ENCODE measurements at places on chromosomes 5 and 9.

- DNase-seq = peak; percentile 71
Measured at GRCh38 chr9:112348257-112349007, 15.0 kb upstream of the PTBP3 start.

DNA sequence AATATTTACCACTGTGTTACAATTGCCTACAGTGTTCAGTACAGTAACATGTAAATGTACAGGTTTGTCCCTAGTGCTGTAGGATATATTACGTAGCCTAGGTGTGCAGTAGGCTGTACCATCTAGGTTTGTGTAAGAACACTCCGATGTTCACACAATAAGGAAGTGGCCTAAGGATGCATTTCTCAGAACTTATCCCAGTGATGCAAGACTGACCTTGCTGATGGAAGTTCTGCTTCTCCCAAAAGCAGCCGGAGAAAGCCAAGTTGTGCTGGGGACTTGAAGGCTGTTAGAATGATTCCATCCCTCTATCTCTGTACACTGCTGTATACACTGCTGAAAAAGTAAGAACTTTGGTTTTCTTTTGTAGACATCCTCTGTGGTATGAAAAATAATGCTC lies 21.6 kb downstream of the NEUROG1 start:
- DNase-seq = no peak

DNA sequence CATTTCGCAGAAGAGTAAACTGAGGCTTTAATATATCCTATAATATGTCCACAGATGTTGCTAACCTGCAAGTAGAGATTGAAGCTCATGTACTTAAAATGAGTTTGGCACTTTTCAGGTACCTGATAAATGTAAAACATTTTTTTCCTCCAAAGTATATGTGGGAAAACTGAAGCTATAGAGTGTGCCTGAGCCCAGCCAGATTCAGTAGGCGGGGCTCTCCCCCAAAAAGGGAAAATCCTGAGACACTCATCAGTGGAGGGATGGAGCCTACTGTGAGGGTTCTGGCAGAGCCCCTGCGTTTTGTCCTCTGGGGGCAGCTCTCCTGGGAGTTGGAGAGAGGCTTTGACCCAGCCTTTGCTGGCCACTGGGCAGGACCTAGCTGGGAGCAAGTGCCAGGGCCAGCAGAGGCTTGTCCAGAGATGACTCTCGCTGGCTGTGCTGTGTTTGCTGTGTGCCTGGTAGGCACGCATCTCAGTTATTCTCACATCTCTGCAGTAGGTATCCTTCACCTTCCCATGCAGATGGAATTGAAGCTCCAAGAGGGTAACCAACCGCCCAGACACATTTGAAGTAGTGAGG lies 81.1 kb upstream of the SPRY4 start:
- no peak for DNase-seq

GRCh38 chr5:56858777-56859442 lies 43.6 kb downstream of the MAP3K1 start:
- DNase-seq = no peak

DNA sequence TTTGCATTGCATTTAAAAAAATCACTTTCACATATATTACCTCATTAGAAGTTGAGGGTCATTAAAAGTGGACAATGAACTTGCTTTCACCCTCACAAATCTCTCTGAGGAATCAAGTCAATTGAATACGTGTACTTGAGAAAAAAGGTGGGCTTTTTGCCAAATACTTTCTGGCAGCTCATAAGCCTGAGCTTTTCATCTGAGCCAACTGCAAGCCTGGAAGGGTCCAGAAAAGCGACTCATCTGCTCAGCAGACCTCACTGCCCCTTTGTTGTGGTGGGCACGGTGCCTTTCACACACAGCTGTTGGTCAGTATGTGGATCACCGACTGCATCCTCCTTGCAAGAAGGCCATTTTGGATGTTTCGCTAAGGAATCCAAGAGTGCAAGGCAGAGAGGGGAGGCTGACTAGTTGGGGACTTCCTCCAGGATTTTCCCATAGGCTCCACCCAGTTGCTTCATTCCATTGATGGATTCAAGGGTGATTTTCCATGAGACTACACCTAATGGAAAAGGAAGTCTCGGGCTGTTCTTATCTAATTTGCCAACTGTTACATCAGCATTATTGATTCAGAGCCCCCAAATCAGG lies 564.7 kb downstream of the PDE4D start:
- no peak for DNase-seq

GRCh38 chr5:86613455-86613854 lies 4.3 kb upstream of the COX7C start:
- DNase-seq = no peak

- no peak for DNase-seq
Measured at GRCh38 chr5:168796000-168796399, 216.8 kb upstream of the PANK3 start.

GRCh38 chr5:59845730-59846129 lies 47.8 kb downstream of the PDE4D start:
- no peak for DNase-seq

- no peak for DNase-seq
Measured at GRCh38 chr9:98491828-98492227, 216.9 kb downstream of the GABBR2 start.

GRCh38 chr9:121735793-121736770 lies 84.6 kb downstream of the DAB2IP start:
- DNase-seq = no peak

DNA sequence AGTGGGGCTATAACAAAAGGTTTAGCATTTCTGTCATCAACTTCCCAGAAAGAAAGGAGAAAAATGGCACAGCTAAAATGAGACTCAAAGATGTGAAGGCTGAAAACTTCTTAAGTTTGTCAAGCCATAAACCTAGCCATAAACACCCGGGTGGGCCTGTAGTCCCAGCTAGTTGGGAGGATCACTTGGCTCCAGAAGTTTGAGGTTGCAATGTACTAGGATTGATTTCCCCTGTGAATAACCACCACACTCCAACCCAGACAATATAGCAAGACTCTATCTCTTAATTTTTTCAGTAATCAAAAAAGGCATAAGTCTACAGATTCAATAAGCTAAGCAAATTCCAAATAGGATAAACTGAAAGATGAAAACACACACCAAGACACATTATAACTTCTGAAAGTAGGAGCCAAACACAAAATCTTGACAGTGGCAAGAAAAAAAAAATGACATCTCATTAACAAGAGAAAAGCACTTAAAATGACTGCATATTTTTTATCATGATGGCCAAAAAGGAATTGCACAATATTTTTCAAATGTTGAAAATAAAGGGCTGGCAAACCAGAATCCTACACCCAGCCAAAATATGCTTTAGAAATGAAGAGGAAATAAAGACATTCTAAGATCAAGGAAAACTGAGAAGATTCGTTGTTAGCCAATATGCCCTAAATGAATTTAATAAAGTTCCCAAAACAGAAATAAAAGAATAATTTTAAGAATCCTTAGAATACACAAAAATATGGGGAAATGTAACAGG lies 308.4 kb downstream of the BRINP1 start:
- no peak for DNase-seq

- DNase-seq = no peak
Measured at GRCh38 chr9:125844611-125845010, 97.4 kb downstream of the PBX3 start.

GRCh38 chr5:142997591-142997990 lies 227.4 kb downstream of the ARHGAP26 start:
- no peak for DNase-seq

- no peak for DNase-seq
Measured at GRCh38 chr5:132655821-132656773, 1.9 kb upstream of the IL13 start.

- DNase-seq = no peak
Measured at GRCh38 chr9:123929177-123929869, 603 bp downstream of the DENND1A start.

DNA sequence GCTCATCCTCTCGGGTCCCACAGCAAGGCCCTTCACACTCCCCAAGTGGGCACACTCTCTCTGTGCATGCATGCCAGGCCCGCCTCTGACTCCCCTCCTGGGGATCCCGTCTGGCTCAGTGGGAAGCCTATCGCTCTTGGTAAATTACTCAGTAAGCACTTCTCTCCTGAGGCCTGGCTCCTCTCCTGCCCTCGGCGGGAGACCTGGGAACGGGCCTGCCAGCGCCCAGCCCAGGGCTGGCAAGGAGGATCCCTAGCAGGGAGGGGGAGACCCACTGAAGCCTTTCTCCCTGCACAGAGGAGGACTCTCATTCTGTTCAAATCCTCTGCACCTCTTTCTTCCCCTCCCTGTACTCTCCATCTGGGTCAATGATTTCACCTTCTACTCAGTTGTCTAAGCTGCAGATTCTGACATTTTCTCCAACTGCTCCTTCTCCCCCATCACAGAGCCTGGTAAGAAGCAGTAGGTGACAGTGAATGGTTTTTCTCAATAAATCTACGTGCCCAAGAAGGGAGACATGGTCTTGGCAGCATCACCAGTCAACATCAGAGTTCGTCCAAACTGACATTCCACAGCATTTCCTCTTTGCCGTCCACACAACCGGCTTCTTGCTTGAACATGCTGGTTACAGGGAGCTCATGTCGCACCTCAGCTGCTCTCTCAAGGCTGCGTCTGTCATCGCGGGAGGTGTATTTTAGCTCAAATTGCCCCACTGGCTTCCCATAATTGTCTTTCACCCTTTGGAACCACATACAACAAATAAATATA lies 81.9 kb downstream of the GPR21 start:
- no peak for DNase-seq

DNA sequence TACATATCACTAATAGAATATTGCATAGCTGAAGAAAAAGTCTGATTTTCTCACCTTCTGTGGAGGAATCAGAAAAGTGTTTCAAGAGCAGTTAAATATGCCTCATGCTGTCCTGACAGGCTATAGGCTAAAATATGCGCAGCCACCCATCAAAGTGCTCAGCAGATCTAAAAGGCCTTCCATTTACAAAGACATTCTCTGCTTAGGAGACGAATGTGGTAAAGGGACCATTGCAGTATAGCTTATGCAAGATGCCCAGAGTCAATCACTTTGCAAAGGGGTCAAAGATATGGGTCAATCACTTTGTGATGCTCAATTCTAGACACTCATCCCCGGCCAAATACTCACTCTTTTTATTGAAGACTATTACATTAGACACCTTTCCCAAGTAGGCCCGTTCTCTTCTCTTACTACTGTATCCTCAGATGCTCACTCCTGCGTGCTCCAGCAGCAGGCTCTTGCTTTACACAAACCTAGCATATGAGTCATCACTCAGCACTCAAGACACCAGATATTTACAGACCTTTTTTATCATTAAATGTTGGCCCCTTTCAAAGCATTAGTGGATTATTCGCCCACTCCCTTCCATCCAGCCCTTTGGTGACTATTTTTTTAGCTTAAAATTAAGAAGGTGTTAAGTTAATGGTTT lies 568.2 kb upstream of the CDH18 start:
- no peak for DNase-seq

- DNase-seq = no peak
Measured at GRCh38 chr9:37281541-37281940, 141.0 kb upstream of the GRHPR start.

- no peak for DNase-seq
Measured at GRCh38 chr5:77867194-77867691, 91.1 kb upstream of the TBCA start.

DNA sequence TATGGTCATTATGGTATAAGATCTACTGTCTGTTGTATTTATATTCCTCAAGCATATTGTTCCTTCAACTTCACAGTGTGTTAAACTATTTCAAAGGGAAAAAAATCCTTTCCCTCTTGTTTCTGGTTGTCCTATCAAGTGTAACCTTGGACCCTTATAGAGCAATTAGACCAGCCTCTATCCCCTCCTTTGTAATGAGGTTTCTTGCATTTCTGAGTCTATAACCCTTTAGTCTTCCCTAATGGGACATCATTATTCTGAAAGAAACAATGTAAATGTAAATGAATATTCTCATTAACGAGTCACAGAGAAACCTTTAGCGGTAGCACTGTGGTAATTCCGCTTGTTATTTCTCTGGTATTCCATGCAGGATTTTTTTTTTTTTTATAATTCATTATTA lies 197.3 kb downstream of the CNTLN start:
- no peak for DNase-seq

All from substantia nigra (tissue), 51 donors.